NCI-H446 (cell line): ENCODE measurements at places on chromosomes 5 and 9.

DNA sequence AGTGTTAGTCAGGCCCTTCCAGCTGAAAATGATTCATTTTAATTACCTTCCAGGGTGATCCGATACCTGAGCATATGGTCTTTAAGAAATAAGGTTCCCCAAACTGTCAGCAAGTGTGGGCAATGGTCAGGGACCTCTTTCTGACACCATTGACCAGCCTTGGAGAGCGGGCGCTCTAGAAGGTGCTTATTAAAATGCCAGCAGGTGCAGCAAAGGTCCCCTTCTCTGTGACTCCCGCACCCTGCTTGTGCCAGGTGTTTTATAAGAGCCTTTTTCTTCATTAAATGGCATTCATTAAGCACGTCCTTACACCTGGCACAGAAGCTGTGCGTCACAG is 85.3 kb downstream of the MVB12B start:
- DNase-seq, result no peak

- DNase-seq, result no peak
Observed at GRCh38 chr9:91858213-91859030, 91.6 kb downstream of the ROR2 start.

DNA sequence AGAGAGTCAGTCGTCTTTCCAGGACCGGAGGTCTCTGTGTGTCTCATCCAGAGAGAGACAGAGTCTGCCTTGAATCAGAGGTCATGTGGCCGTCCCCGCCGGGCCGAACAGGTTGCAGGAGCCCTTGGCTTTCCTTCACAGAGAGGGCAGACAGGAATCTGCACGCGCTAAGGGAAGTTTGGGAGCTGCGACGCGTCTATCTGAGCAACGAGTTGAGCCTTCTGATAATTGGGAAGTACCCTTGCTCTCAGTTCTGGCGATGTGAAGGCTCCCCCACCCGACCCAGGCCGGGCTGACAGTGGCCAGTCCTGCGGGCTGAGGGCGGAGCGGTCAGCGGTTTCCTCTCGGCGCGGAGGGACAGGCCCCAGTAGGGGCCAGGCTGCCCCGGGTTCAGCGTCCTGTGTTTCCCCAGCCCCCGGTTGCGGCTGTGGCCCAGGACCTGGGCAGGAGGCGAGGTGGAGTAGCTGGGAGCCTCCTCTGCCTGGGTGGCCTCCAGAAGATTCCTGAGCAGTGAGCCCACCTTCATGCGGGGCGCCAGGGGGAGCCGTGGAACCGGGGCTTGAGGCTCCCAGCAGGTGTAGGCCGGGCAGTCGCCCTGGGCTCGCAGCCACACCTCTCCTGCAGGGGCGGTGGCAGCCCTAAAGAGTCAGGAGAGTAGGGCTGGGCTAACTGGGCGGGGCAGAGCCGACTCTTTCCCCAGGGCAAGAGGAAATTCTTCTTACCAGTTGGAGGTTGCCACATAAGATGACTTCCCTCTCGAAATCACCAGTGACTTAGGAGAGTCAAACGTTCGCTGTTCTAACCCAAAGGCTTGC is 13.9 kb downstream of the NR2F1 start:
- no peak for DNase-seq

DNA sequence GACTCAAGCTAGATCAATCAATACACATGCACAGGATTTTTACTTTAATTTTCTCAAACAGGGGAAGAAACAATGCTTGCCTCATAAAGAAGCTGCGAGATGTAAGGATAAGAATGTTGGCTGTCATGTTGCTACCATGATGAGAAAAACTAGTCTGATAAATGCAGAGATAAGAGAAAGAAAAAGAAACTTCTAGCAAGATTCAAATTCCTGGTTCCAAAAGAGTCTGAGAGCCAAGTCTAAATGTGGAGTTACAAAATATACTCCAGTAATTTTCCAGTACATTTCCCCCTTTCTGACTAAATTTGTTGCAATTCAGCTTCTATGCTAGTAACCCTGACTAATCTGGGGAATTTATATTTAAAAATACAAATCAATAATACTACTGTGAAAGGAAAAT is 10.4 kb upstream of the ANXA1 start:
- no peak for DNase-seq

DNA sequence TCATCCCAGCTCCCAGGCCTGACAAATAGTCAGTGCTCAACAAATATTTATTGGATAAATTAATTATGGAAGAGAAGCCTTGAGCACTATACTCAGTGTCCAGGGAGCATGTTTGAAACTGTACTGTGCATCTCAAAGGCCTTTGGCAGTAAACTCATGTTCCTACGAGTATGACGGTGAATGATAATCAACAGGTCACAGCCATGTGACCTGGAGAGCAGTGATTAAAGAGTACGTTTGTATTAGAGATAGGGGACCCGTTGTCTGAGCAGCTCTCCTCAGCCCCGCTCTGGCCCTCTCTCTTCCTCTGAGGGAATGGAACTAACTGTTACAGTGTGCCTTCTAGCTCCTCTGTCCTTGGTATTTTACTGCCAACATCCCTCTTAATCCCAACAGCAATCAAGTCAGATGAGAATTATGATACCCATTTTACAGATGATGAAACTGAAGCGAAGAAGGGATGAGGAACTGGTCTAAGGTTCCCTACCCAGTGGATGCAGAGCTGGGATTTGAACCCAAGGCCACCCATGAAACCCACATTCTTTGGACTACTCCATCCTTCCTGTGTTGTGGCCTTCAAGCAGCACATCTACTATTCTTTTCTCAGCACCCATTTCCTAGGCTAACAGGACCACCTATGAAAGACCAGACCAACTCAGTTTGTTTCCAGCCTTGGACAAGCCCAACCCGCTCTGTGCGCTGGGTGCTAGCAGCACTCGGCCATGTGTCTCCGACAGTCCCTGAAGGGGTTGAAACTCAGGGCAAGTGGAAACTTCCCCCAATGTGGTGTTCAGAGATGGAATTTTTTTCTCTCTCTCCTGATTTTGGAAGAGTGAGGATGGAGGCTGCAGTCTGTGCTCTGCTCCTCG is 34.9 kb downstream of the SPRY4 start:
- no peak for DNase-seq

DNA sequence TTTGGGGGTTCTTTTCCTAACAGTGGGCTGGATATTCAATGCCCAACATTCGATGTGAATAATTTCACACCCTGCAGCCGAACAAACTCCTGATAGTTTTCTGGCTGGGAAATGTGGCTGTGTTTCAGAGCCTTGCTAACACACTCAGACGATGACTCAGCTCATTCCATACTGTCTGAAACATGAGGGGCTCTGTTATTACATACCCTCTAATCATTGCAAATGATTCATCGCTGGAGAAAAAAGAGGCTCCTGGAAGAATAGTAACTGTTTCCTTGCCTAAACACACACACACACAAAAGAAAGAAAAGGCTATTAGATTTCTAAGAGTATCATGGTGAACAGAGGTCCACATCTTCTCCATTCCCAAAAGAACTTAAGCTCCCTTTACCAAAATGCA is 75.8 kb downstream of the OXCT1 start:
- peak; percentile 50 for DNase-seq

- no peak for DNase-seq
Observed at GRCh38 chr9:126415741-126416370, 89.2 kb downstream of the MVB12B start.

GRCh38 chr9:71544464-71544863 is 223.8 kb downstream of the CEMIP2 start:
- DNase-seq, result no peak

GRCh38 chr9:91905991-91906469 is 44.0 kb downstream of the ROR2 start:
- no peak for DNase-seq

DNA sequence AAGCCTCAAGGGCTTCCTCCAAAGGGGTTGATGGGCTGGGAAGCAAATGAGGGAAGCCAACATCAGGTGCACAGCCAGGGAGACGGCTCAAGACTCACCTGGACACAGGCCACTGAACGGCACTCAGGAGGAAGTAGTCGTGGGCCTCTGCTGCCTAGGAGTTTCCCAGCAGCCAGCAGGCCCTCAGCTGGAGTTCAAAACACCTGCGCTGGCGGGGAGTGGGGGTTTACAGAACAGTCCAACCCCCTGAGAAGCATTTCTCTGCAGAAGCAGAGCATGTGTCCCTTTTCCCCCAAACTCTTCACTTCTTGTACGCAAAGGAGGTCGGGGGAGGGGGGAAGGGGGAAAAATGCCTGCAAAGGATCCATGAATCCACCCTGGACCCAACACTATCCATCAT is 2.3 kb downstream of the WHRN start:
- DNase-seq, result no peak

DNA sequence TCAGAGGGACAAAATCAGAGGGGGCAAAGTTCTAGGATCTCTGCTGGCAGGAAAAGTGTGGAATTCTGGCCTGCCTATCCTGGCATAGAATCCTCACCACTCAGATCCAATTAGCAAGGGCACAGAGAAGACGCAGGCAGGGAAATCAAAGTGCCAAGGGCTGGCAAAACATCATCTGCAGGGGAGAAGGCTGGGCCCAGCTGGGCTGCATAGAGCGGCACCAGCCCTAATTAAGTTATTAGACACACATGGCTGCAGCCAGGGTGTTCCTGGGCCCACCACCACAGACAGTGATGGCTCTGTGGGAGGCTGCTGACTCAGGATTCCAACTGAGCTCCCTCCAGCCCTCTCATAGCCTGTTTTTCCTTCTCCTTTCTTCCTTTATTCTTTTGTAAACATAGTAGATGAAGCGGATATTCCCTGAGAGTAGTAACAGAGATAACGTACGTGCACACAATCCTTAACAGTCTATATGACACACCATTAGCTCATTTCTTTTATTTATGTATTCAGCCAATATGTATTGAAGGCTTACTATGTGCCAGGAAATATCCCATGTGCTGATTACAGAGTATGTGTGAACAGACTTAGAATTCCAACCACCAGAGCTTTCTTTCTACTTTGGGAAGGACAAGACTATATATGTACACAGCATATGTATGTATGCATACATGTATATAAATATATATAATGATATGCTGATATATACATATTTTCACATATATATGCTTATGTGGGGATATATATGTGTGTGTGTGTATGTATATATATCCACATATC is 236.1 kb downstream of the ASTN2 start:
- peak; percentile 80 for DNase-seq

DNA sequence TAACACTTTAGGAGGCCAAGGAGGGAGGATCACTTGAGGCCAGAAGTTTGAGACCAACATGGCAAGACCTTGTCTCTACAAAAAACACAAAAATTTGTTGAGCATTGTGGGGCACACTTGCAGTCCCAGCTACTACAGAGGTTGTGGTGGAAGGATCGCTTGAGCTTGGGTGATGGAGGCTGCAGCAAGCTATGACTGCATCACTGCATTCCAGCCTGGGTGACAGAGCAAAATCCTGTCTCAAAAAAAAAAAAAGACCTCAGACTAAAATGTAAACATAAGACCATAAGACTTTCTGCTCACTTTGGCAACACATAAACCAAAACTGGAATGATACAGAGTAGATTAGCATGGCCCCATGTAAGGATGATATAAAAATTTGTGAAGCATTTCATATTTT is 24.6 kb upstream of the NANS start:
- DNase-seq, result no peak

DNA sequence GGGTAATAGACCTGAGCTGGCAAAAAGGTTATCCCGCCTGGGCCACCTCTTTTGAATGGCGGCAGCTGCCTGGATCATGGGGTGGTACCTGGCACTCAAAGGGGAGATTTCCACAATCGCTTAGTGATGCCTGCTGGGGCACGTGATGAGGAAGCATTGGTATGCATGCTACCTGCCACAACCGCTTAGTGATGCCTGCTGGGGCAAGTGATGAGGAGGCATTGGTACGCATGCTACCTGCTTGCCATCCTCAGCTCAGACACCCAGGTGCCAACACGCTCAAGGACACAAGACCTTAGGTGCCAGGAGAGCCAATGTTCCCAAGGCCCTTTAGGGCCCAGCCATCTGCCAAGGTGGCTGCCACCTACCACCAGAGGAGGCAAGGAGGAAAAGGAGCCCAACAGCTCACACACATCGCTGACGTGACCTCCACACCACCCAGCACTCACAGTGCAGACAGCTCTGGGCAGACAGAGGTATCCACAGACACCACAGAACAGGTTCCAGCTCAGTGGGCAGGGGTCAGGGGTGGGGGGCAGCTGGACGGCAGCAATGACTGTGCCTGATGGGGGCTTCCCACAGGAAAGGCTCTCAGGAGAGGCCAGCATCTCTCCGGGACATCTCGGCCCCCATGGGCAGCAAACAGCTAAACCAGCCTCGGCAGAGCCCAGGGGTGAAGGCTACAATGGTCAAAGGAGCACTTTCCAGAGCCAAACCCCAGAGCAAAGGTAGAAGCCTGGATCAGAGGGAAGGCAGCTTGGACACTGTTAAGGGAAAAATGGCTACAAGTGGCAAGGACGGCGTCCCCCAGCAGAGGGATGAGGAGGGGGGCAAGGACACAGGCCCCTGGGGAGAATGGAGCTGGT is 43.0 kb upstream of the SARDH start:
- DNase-seq, result no peak

- DNase-seq, result peak; percentile 29
Observed at GRCh38 chr9:110183208-110184145, 24.5 kb downstream of the C9orf152 start.

GRCh38 chr9:128946571-128947276 is 679 bp downstream of the DOLK start:
- no peak for DNase-seq

- DNase-seq, result no peak
Observed at GRCh38 chr5:22572941-22573340, 280.2 kb downstream of the CDH12 start.

GRCh38 chr5:178209334-178210072 is 5.2 kb downstream of the HNRNPAB start:
- no peak for DNase-seq

GRCh38 chr9:135526089-135526729 is 5.0 kb downstream of the LCN1 start:
- no peak for DNase-seq

DNA sequence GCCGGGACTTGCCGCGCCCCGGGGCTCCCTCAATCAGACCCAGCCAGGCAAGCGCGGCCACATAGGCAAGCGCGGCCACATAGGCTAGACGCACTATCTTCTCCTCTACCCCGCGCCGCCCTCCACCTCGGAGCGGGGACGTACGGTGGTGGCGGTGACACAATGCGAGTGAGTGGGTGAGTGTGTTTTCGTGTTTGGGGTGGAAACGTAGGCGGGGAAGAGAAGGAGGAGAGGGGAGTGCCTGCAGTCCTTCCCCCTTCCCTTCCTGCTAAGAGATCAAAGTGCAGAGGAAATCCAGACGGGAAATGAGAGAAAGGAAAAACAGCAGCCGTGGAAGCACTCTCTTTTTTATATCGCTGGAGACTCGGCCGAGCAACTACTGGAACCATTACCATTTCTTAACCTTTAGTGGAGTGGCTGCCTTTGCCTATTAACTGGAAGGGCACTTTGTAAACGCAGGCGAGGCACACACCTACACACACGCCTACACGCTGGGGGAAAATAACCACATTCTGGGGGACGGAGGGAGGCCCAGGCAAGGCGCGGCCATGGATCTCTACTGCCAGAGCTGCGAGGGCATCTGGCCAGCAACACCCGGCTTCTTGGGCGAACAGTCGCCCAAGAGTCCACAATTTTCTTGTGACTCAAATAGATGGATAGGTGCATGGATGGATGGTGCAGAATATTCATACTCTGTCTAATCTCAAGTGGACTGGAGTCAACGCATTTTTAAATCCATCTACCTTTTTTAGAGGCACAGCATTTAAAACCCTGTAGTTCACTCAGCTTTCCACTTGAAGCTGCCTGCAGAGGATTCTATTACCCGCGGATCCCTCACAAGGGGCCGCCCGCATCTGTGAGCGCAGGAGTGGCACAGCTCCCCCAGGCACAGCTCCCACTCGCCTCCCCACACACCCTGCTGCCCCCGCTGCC is 2.1 kb downstream of the EDIL3 start:
- DNase-seq, result peak; percentile 76

- no peak for DNase-seq
Observed at GRCh38 chr5:95845391-95845790, 22.9 kb upstream of the GLRX start.
